ENCODE measurements at places on chromosomes 3 and 15.

DNA sequence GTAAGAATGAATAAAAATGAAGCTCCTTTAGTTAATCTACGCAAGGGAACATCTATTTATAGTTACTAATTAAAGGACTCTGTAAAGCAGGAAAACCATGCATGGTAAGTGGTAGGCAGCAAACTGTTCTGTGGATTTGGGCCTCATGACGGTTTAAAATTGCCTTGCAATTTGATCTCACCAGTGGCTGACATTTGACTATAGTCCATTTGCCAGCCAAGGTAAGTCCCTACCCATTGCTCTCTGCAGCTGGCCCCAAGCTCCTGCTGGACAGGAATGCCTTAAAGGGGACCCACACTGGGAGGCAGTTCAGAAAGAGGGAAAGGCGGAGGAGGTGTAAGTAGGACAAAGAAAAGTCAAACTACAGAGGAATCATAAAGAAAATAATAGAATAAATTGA is 203.3 kb downstream of the PLCL2 start:
- no peak for DNase-seq

- no peak for DNase-seq
These were observed 422.5 kb upstream of the SEMA6D start for GRCh38 chr15:47294765-47295259.

- DNase-seq: peak; percentile 25
These were observed 672 bp downstream of the TFRC start for GRCh38 chr3:196081002-196081833.

GRCh38 chr15:31574766-31575165 is 248.1 kb downstream of the KLF13 start:
- DNase-seq: no peak

DNA sequence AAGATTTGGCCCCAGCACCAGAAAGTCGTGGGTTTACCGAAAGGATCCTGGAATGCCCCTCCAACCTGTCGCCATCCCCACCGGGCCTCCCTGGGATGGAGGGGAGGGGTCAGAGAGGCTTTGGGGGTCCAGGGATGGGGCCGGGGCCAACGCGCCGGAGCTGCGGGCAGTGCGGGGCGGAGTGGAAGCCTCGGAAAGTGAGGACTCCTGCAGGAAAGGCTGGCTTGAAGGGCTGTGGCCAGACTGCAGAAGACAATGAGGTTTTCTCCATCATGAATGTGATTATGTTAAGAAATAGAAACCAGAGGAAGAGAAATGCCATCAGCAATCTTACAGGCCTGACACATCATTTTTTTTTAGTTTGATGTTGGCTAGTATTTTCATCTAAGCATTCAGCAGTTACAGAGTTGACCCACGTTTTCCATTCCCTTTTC is 738 bp downstream of the YEATS2 start:
- peak; percentile 36 for DNase-seq

DNA sequence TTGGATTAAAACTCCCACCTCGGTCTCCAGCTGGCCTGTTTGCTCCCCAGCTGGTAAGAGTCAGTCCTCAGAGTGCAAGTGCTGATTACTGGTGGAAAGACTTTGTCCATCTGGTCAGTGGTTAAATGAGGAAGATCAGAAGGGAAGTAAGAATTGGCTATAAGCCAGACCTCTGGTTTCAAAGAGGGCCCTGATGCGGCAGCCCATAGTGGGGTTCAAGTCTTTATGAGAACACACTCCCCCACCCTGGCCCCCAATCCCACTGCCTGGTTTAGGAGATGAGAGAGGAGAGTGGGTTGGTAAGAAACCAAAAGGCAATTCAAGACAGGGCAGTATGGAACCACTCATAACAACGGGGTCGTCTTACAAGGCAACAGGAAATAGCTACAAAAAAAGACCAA is 65.0 kb downstream of the FRMD4B start:
- no peak for DNase-seq

GRCh38 chr3:149118724-149119123 is 10.7 kb upstream of the HPS3 start:
- DNase-seq: no peak

- DNase-seq: no peak
These were observed 7.4 kb downstream of the STIMATE start for GRCh38 chr3:52889901-52890300.

- peak; percentile 14 for DNase-seq
These were observed 41.6 kb upstream of the ROPN1 start for GRCh38 chr3:124033360-124034015.

DNA sequence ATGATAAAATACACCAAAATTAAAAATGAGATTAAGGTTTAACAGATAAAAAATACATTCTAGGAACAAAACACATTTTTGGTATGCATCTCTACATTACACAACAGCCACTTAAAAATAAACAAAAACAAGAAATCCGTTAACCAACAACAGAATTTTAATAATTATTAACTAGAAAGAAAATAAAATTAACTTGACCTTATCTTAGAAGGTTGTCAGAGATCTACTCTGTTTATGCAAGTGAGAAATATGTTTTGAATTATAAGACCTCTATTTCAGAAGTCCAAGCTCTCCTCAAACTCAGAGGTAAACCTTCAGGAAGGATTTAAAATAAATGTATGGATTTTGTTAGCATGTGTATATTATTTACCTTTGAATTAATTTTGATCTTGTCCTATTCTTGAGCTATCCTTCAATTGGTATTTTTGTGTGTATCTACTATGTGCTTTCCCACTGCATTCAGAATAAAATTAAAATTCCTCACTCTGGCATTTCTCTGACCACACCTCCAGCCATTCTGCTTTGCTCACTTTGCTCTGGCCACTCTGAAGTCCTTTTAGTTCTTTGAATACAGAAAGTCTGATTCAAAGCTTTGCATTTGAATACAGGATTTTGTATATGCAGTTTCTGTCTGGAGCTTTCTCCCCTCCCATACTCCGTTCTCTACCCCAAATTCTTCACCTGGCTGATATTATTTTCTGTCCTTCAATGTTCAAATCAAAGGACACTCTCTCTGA is 352.0 kb downstream of the ZBTB20 start:
- DNase-seq: no peak

DNA sequence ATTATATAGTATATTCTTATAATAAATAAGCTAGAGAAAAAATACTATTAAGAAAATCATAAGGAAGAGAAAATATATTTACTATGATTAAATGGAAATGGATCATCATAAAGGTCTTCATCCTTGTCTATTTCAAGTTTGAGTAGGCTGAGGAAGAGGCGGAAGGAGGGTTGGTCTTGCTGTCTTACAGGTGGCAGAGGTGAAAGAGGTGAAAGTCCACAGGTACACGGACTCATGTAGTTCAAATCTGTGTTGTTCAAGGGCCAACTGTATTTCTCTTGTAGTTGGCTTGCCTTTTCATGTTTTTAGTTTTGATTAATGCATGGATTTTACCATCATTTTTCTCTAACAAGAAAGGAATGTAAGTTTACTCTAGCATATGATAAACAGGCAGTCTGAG is 41.7 kb downstream of the PDCD6IP start:
- DNase-seq: no peak
